ACHN (cell line): ENCODE measurements at places on chromosomes 3 and 15.
A peak's percentile ranks its signal among the peaks of the same experiment; 100 is the strongest.

DNA sequence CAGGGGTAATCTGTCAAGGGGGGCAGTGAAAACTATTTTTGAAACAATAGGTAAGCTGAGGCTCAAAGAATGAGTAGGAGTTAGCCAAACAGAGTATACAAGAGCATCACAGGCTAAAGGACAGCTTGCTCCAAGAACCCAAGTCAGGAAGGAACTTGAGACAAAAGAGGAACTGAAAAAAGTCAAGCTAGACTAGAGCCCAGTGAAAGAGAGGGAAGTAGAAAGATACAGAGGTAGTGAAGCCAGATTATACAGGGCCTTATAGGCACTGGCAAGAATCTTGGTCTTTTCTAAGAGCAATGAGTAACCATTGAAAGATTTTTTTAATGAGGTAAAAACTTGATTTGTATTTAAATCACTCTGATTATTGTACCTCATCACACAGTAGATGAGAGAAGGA is 69.9 kb downstream of the FILIP1L start:
- no peak for DNase-seq

- DNase-seq, result no peak
These were observed 161.3 kb downstream of the IL5RA start for GRCh38 chr3:2948882-2949281.

GRCh38 chr3:181794011-181794790 is 82.5 kb downstream of the SOX2 start:
- DNase-seq, result no peak

GRCh38 chr15:36907295-36907694 is 193.1 kb downstream of the MEIS2 start:
- DNase-seq, result no peak

DNA sequence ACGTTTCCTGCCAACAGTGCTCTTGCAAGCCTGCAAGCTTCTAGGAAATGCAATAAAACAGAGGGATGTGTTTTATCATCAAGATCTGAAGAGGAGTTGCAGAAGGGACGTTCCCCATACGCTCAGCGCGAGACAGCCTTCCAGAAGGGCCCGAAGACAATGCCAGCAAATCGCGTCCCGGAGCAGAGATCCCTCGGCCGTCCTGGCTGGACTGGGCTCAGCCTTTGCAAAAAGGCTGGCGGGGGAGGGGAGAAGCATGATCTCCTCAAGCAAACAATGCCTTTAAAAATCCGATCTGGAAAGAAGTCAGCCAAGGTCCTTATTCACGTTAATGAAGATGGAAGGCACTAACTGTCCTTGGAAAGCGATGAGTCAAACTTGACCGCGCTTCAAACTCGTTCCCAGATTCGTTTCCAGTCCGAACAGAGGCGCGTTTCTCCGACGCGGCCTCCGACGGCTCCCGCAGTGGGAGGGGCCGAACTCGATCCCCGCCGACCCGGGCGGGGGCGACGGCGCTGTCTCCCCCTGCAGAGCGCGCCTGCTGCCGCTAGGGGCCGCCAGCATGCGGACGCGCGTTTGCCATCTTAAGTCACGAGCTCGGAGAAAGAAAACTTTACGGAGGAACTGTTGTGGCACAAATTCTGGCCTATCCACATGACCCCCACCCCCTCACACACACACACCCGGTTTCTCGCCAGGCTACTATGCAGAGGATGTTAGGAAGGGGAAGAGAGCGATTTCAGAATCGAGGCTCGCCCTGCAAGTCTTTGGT is 5.5 kb downstream of the BCL6 start:
- peak; percentile 80 for DNase-seq

GRCh38 chr3:141863491-141863890 is 13.0 kb upstream of the ATP1B3 start:
- no peak for DNase-seq

GRCh38 chr15:45144775-45145174 is 15.0 kb downstream of the DUOX1 start:
- no peak for DNase-seq

- DNase-seq, result peak; percentile 62
These were observed 55.8 kb upstream of the NR2F2 start for GRCh38 chr15:96274698-96275097.

DNA sequence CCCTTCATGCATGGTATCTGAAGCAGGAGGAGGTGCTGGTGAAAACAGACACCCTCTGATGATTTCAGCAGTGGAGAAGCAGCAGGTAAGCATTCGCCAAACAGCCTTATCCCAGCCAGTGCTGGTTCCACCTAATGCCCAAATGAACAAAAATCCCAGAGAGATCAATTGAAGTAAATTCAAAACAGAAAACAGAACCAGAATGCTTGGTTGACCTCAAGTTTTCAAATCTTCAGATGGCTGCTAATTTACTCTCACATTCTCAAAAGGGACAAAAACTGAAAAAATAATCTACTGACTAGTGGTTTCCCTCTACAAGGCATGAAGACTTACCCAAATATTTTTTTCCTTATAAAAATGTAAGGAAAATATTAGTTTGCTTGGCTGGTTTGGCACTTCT is 87.0 kb upstream of the MYO5C start:
- DNase-seq, result no peak

DNA sequence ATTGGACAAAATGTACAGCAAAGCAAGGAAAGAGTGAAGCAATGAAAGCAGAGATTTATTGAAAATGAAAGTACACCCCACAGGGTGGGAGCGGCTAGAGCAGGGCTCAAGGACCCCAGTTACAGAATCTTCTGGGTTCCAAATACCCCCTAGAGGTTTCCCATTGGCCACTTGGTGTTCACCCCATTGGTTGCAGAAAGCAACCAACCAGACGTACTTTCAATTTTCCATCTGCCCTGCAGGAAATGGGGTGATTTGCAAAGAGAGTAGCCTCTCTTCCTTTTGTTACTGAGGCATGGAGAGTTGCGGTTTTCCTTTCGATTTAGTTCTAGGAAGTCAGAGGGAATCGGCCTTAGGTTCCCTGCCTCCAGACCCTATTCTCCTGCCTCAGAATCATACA is 2.4 kb downstream of the PML start:
- peak; percentile 88 for DNase-seq

DNA sequence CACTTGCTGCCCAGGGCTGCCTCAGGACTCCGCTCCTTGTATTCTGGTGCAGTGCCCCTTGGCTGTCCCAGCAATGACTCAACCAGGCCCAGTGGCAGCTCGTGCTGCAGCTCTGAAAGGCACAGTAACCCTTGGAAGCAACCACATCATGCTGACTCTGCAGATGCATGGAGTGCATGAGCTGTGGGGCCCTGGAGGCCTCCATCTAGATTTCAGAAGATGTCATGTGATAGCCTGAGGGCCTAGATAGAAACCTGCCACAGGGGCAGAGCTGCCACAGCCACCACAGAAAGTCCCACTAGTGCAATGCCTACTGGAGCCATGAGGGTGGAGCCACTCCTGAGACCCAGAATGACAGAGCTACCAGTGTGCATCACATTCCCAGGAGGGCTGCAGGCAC is 117.1 kb upstream of the SMAD3 start:
- no peak for DNase-seq

DNA sequence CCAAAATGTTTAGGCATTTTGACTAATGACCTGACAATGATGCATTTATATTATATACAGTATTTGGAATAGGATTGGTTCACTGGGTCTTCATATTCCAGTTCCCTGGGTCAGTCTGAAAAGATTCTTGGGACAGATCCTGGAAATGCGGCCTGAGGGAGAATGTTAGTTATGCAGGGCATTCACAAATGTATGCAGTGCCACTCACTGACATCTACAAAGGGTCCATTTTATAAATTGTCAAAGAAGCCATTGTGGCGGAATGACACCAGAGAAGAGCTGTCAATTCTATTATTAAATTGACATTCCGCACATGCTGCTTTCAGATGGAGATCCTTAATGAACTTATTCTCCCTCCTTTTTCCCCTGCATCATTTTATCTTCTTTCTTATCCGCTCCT is 176.6 kb downstream of the VGLL3 start:
- no peak for DNase-seq

DNA sequence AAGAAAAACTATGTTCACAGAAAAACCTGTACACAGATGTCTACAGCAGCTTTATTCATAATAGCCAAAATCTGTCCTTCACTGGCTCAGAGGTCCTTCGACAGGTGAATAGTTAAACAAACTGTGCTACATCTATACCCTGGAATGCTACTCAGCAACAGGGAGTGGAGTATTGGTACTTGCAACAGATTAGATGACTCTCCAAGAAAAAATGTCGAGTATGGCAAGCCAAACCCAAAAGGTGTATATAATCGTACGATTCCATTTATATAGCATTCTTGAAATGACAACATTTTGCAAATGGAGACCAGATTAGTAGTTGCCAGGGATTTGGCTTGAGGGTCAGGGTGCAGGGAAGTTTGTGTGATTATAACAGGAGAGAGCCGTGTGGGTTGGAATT is 22.4 kb upstream of the RGMA start:
- DNase-seq, result no peak

DNA sequence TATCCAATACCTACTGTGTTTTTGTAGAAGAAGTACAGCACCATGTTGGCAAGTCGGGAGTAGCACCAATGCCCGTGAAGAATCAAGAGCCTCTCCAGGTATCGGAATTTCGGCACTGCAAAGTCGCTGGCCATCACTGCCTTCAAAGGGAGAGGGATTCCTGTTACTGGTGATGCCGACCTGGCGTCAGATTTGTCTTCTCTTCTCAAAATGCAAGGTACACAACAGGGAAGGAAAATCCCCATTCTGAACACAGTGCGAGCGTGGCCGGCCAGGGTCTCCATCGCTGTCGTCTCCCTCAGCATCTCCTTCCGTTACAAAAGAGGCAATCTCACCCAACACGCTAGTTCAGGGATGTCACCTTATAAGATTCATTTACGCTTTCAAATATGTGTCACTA is 175.4 kb downstream of the ATP10A start:
- DNase-seq, result no peak

DNA sequence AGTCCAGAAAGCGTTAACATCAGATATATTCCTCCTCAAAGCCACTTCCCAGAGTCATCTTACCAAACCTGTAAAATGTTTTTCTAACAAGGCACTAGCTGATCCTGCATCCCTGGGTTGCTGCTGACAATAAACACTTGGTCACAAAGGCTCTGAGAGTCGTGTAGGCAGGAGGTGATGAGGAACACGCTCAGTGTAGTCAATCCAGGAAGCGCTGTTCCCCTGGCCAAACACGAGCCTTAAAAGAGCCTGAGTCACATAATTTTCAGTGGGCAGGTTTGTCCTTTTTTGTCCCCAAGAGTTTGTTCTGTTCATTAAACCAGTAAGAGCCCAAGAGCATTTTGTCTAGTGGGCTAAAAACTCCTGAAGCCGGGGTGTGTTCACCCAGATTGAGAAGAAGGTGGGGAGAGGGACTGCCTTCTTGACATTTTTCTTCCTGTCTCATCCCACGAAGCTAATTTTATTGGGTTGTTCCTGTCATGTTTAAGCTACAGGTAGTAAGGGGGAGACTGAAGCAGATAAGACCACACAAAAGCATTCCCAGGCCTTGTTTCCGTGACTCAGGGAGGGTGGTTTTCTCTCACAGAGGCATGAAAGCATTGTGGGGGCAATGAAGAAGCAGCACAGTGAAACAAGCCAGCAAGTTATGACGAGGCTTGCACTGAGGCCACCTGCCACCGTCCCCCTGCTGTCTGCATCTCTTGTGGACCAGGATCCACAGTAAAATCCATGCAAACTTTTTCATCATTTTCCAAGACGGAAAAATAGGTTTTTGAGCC is 73.7 kb downstream of the FOXB1 start:
- DNase-seq, result no peak

DNA sequence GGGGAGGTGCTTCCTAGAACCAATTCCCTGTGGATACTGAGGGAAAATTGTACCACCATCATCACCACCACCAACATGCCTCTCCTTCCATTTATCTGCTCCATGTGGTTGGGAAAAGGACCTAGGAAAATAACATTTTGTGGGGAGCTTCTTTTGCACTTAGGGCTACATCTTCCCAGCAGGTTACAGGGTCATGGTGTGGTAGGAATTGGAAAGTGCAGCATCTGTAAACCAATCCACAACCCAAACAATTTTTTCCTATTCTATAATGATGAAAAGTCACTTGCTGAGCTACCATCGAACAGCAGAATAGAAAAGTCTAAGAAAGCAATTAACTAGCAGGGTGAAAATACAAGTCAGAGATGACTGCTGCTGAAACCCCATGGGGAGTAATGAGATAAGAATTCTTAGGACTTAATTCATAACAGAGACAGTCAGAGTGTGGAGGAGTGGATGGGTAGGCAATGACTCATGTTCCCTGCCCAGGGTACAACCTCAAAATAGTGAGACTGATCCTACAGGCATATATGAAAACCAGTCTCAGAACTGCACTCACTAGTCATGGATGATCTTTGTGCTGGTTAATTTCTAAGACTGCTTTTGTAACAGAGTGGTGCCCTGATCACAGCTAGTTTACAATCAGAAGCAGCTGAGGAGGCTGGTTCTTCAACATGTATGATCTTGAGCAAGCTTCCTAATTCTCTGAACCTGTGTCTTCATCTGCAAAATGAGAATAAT is 38.1 kb upstream of the LEKR1 start:
- peak; percentile 89 for DNase-seq
